ENCODE measurements at places on chromosomes 7 and 10.
A peak's percentile ranks its signal among the peaks of the same experiment; 100 is the strongest.

DNA sequence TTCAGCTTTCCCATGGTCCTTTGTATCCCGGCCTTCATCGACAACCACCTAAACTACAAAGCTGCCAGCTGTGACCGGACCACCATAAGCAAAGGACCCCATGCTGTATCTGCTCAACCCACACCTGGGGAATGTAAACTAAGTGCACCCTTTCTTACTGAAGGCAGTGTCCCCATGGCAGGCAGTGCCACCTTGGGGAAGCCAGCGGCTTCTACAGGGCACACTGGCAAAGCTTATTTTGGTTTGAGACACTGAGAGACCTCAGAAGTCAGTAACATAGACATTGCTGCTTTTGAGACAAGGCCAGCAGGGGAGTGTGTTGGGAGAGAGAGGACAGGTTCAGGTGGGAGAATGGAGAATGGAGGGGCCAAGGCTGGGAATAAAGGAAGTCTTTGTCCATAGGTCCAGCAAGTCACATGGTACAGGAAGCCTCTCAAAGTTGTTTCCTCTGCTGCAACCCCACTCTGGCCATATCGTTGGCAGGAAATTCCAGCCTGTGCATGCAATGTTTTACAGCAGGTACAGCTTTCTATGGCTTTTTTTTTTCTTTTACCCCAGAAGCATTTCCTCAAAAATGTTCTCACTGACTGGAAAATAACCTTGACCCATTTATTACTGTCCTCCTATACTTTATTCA lies 85.9 kb upstream of the NPVF start:
- no peak for DNase-seq

DNA sequence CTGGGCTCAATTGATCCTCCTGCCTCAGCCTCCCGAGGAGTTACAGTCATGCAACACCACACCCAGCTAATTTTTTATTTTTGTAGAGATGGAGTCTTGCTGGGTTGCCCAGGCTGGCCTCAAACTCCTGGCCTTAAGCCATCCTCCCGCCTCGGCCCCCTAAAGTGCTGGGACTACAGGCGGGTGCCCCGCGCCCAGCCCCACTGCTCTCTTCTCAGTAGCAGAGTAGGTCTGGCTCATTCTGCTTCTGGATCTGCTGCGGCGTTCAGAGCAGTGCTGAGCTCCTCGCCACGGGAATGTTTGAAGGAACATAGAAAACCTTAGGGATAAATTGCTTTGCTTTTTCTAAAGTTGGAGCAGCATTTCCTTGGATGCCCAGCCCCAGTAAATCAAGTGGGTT lies 27.4 kb downstream of the WIPI2 start:
- no peak for DNase-seq

DNA sequence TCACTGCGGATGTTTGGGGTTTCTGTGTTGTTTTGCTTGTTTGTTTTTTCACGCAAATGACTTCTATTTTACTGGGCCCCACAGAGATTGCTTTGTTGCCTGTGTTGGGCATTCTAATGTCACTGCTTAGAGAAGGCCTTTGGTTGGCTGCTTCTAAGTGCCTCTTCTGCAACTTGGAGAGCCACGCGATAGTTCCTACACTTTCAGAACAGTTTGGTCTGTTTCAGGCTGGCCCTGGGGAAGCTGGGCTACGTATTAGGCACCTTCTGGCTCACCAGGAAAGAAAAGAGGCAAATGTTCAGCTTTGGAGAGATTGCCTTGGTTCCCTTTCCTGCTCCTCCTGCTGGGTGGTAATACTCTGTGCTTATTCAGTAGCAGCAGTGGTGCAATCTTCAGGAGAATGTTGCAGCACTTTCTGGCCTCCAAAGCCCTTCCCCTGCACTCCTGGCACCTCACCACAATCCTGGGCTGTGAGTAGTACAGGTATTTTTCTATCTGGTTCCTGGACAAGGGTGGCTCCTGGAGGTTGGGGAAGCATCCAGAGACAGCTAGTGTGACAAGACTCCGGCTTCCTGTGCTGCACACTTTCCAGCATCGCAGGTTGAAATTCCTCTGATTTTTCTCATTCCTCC lies 1.2 kb downstream of the ANTXRL start:
- DNase-seq = no peak

- peak; percentile 34 for DNase-seq
These were observed 57.1 kb downstream of the ABCB1 start for GRCh38 chr7:87543623-87544022.

DNA sequence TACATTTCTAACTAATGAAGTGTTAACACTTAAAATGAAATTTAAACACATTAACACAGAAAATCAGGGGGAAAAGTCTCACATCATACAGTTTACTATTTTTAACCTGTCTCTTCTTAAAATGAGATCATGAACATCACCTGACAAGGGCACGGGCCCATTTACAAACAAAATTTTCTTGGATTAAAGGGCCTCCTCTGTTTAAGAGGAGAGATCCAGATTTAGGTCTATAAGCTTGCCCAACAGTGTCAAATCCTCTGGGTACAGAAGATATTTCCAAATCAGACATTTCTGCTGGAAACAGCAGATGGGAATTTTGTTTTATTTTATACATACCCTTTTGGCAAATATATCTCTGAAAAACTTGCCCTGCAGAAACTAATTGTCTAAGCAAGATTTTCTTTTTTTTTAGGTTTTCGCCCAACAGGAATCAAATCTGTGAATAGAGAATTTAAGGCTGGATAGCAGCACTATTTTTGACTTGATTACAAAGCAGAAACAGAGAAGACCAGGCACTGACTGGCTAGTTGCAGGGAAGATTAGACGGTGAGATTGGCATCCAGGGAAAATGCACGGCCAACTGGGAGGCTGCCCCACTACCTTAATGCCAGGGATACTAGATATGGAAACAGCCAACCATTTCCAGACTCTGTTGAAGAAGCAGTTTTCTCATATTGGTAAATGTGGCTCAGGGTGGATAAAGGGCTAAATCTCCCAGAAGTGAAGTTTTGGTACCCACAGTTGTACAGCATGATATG lies 173.4 kb downstream of the LRRN3 start:
- DNase-seq = no peak

GRCh38 chr10:84118395-84119006 lies 20.8 kb upstream of the GHITM start:
- no peak for DNase-seq

DNA sequence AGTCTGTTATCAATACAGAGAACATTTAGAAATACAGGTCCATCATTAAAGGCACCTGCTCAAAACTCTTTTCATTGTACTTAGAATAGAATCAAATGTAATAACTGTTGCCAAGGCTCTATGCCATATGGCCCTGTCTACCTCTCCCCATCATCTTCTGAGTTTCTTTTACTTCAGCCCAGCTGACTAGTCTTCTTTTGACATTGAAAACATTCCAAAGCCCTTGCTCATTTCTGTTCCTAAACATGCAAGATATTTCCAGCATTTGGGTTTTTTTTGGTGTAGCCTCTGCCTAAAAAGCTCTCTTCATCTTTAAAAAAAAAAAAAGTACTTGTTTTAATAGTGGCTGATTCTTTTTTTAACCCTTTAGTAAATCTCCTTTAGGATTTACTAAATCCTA lies 165.5 kb upstream of the SMIM30 start:
- DNase-seq = no peak

DNA sequence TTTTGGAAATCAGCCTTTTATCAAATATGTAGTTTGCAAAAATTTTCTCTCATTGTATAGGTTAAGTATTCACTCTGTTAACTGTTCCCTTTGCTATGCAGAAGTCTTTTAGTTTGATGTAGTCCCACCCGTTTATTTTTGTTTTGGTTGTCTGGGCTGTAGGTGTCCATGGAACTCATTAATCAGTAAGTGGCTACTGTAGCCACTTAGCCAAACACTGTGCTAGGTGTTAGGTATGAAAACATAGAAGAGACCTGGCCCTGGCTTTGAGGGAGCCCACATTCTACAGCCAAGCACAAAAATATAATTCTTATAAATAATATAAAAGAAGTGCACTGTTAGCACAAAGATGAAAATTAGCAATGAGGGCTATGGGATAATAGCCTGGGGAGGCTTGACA lies 133.5 kb downstream of the ETV1 start:
- no peak for DNase-seq

DNA sequence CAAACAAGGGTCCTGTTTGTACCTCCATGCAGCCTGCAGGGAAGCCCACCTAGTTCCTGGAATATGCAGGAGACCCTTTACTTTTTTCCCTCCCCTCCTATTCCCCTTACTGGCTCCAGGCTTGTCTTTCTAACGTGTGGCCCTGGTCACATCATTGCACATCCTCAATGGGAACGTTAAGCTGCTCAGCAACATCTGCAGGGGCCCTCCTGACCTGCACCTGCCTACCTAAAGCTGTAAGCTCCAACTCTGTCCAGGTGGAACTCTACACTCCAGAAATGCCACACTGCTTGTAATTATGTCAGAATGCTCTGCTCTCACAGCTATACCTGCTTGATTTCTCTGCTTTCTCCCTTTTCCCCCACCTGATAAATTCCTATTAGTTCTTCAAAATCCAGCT lies 72.1 kb downstream of the ARMC3 start:
- no peak for DNase-seq

DNA sequence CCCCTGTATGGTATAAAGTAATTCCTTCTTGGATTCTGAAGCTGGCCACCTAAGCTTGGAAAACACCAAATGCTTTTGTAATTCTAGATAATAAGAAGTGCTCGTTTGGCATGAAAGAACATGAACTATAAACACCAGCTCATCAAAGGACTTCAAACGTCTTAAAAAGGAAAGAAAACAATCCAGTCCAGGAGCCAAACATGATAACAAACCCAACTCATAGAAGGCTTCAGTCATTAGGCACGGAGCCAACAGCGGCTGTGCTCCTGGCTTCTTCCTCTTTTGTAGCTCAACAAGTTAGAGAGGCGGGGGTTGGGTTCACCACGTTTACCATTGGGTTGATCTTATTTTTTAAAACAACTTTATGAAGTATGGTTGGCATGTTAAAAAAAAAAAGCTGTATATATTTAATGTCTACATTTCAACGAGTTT lies 56.4 kb upstream of the ECHDC3 start:
- peak; percentile 92 for DNase-seq

- no peak for DNase-seq
These were observed 112.0 kb upstream of the AGK start for GRCh38 chr7:141439164-141439563.

- no peak for DNase-seq
These were observed 240.1 kb downstream of the HGF start for GRCh38 chr7:81529785-81530184.

- DNase-seq = no peak
These were observed 33.4 kb upstream of the SLC39A12 start for GRCh38 chr10:17918187-17918903.

- DNase-seq = no peak
These were observed 371.8 kb downstream of the MDFIC start for GRCh38 chr7:115293628-115294240.

DNA sequence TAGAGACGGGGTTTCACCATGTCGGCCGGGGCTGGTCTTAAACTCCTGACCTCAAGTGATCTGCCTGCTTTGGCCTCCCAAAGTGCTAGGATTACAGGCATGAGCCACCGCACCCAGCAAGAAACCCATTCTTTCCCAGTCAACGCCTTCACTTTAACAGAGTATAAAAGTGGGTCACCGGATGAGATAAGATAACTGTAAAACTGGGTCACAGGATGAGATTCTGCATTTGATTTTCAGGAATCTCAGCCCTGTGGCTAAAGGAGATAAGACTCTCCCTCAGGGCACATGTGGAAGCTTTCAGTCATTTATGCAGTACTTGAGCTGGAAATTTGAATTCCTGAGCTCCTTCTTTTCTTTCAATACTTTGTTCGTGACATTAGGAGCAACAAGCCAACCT lies 70.8 kb downstream of the LRRC17 start:
- no peak for DNase-seq

- no peak for DNase-seq
These were observed 64.1 kb downstream of the PCGF5 start for GRCh38 chr10:91284486-91285090.

DNA sequence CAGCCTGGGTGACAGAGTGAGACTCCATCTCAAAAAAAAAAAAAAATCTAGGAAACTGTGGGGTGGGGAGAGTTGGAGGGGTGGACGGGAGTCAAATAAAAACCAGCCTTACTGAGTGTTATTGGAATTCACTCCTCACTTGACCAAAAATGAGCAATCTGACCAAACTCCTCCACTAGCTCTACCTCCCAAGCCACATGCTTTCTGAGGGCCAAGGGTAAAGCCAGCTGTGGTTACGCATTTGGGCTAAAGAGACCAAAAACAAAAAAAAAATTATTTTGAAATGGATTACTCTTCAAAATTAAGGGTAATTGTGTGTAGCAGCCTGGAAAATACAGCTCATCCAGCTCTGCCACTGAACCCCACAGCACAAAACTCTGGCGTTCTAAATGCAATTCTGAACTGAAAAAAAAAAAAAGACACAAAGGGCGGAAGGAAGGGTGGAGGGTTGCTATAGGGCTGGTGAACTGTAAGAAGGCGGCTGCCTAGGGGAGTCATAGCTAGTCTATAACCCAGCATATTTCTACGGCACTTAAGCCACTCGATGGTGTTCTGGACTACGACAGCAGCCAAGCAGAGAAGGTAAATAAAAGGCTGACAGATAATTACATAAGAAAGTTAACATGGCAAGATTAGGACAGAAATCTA lies 7.8 kb downstream of the ELMO1 start:
- DNase-seq = peak; percentile 84

GRCh38 chr7:41628901-41629300 lies 74.0 kb downstream of the INHBA start:
- DNase-seq = peak; percentile 4

DNA sequence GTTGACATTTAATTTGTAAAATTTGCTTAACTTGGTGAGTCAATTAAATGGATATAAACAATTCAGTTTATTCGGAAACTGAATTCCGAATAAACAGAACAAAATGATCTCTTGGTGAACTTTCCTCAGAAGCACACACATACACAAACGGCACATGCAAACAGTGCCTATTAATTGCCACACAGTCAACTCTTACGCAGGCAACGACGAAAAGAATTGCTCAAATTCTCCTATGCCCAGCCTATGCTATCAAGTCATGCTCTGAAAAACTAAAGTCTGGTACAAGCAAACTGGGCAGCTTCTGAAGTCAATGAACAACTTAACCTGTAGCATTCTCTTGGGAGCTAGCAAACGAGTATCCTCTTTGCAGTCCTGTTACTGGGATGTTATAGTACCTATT lies 38.8 kb upstream of the ASL start:
- DNase-seq = no peak
